ENCODE measurements at places on chromosomes 2 and 18.

DNA sequence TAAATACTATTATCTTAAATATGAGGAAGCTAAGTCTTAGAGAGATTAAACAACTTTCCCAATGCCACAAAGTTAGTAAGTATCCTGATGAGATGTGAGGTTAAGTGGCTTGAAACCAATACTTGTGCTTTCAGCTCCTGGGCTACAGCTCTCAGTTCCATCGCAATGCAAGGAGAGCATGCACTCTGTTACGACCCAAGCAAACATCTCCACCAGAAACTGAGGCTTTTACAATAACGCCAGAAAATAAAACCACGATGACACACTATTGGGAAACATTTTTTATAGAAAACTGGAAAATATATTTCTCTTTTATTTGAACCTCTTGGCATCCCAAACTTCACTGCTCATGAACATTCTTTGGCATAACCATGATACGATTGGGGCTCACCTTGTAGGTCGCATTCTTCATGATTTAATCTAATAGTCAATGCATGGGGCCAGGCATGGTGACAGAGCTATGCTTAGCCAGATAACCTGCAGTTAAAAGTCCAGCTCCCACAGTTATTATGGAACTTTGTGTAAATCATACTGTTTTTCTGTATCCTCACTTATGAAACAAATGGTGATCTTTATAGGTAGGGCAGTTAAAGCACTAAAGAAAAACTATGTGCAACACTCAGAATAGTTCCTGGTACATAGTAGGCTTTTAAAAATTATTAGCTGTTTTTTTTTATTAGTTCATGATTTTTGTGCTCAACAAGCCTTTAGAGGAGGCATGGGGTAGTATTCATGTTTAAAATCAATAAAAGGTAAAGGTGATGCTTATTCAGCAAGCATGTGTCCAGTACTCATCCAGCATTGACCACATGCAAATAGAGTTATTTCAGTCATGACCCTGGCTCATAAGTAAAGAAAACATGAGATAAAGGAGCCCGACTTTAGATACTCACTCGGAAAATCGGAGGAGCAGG, 238.3 kb upstream of the TRIB2 start:
- DNase-seq, result no peak

- no peak for DNase-seq
Measured at GRCh38 chr2:185668710-185669109, 69.9 kb upstream of the FSIP2 start.

GRCh38 chr2:105102963-105103421, 65.1 kb downstream of the MRPS9 start:
- DNase-seq, result no peak

DNA sequence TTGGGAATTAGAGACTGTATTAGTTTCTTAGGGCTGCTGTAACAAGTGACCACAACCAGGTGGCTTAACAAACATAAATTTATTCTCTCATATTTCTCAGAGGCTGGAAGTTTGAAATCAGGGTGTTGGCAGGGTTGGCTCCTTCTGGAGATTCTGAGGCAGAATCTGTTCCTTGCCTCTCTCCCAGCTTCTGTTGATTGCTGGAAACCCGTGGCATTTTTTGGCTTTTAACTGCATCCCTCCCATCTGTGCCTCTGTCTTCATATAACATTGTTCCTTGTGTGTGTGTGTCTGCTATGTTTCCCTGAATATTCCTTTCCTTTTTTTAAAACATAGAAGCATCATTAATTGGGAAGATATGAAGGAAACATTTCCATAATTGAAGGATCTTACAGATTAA, 448.1 kb upstream of the DCC start:
- no peak for DNase-seq

- DNase-seq, result no peak
Measured at GRCh38 chr2:154762638-154763037, 64.1 kb downstream of the KCNJ3 start.

DNA sequence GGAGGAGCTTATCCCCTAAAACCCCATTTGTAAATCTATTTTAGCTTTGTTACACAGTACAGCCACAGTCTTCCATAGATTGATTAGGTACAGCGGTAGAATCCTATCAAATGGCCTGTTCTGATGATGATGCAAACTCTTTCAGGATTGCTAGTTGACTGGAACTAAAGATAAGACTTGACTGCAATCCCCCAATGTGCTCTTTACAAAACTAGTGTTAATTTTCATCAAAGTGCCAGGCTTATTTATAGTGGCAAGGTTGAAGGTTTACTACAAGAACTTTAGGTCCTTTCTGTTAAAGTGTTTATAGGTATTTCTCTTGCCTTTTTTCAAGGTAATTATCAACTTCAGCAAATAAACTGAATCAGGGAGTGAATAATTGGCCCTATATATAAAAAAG, 9.0 kb upstream of the OTX1 start:
- no peak for DNase-seq

DNA sequence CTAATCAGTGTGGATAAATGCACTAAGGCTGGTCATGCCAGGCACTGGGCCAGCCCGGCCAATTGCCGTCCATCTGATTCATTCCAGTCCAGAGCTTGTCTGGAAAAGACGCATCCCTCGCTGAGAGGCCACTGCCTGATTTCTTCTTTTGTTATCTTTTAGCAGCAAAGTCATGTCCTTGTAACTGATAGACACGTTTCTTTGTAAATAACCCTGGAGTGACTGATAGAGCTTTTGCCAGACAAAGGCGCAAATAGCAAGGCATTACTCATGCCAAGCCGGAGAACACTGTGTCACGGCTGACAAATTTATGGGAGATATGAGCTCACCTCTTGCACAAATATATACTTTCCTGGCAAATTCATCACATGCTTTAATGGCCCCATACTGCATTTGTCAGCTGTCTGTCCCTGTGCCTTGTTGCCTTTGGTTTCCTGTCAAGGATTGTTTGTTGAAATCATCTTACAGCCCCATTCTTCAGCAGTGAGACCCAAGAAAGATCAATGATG, 164.4 kb downstream of the ETAA1 start:
- DNase-seq, result no peak

DNA sequence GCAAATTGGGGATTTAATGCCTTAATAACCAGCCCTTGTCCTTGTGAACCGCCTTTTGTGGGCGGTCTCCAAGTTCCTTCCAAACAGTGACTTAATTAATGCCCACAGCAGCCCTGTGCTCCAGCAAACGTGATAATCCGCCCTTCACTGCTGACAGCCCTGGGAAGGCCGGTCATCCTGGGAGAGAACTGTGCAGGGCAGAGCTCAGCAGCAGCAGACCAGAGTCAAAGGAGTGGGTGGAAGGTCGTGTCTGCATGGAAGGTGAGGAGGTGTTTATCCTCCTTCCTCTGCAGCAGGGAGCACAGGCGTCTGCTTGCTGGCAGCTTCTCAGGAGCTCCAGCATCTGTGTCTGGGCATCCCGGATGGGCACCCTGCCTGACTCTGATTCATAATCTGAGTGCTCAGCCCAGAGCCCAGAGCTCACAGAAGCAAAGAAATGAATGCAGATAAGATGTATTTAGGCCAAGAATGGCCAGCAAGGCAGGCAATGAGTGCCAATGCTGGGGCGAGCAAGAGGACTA, 270.0 kb upstream of the PXDN start:
- no peak for DNase-seq

DNA sequence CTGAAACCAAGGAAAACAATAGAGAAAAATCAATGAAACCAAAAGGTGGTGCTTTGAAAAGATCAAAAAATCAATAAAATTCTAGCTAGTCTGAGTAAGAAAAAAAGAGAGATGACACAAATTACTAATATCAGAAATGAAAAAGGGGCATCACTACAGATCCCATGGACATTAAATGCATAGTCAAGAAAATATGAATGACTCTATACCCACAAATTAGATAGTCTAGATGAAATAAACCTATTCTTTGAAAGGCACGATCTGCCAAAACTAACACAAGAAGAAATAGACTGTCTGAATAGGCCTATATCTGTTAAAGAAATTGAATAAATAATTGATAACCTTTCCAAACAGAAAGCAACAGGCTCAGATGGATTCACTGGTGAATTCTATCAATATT, 15.2 kb upstream of the DSG3 start:
- no peak for DNase-seq

GRCh38 chr2:239067196-239067865, 219.4 kb downstream of the TWIST2 start:
- DNase-seq, result no peak

DNA sequence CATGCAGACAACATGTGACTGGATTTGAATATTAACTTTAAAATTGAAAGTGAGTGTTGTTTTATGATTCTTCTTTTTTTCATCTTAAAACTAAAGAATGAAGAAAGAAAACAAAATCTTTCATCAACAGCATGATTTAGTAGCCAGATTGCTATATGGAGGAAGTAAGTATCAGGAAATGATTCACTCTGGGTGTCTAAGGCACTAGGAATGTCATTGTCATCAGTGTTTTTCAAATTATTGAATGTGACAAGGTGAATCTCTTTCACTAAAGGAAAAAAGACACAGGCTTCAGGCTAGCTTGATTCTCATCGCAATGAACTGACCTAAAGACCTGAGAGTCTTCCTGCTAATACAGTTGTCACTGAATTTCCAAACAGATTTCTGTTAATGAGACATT, 430.1 kb downstream of the FBXO15 start:
- no peak for DNase-seq

GRCh38 chr18:11669271-11669947, 19.7 kb upstream of the GNAL start:
- no peak for DNase-seq

GRCh38 chr2:230717600-230717999, 5.0 kb downstream of the CAB39 start:
- no peak for DNase-seq

- peak; percentile 55 for DNase-seq
Measured at GRCh38 chr2:29014811-29015421, 33.8 kb downstream of the TOGARAM2 start.

- DNase-seq, result no peak
Measured at GRCh38 chr18:7755753-7756475, 188.8 kb downstream of the PTPRM start.

DNA sequence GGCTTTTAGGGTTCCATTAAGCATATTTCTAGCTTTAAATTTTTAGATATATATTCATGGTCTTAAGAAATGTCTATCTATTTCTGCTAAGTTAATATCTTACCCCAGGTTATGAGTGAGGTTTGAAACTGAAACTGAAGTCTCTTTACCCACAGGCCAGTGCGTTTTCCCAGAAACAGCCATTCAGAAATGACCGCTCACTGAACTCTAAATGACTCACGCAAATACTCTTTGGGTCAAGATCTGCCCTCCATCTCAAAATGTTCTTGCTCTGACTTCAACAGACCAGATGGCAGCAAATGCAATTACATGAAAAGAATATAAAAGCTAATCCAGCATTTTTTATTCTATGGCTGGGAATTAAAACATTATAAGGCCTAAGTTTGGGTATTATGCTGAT, 315.2 kb downstream of the TDRD15 start:
- no peak for DNase-seq

- no peak for DNase-seq
Measured at GRCh38 chr18:46427216-46427995, 229.6 kb downstream of the LOXHD1 start.

GRCh38 chr18:154151-154550, 4.2 kb upstream of the USP14 start:
- DNase-seq, result no peak

GRCh38 chr2:8290771-8291352, 391.0 kb upstream of the ID2 start:
- DNase-seq, result no peak

All from stimulated activated CD4-positive, alpha-beta T cell treated with anti-CD3 and anti-CD28 coated beads, TNF-alpha, amount 100 ng/mL, for 48 hours (primary cell).